ENCODE measurements at places on chromosomes 11 and 22.
A peak's percentile ranks its signal among the peaks of the same experiment; 100 is the strongest.

- DNase-seq, result peak; percentile 80
Measured at GRCh38 chr11:64305691-64306562, 603 bp downstream of the ESRRA start.

GRCh38 chr11:2097356-2097997, 41.7 kb downstream of the IGF2 start:
- DNase-seq, result peak; percentile 53

GRCh38 chr11:6219359-6219758, 14.0 kb downstream of the C11orf42 start:
- no peak for DNase-seq

DNA sequence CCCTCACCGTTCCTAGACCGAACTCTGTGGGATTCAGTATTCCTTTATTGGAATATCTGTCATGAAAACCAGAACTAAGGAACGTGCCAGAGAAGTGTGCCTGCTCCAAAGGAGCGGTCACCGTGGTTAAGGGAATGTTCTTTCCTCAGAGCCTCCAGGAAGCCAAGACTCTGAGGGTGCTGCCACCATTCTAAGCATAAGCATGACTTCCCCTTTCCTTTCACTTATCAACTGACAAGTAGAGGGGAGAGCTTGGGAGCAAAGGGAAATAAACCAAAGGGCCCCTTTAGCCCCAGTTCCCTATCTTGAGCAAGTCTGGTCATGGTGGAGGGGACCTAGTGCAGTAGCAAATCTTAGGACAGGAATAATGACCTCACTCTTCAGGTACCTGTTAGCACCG, 26.8 kb downstream of the CTR9 start:
- no peak for DNase-seq

DNA sequence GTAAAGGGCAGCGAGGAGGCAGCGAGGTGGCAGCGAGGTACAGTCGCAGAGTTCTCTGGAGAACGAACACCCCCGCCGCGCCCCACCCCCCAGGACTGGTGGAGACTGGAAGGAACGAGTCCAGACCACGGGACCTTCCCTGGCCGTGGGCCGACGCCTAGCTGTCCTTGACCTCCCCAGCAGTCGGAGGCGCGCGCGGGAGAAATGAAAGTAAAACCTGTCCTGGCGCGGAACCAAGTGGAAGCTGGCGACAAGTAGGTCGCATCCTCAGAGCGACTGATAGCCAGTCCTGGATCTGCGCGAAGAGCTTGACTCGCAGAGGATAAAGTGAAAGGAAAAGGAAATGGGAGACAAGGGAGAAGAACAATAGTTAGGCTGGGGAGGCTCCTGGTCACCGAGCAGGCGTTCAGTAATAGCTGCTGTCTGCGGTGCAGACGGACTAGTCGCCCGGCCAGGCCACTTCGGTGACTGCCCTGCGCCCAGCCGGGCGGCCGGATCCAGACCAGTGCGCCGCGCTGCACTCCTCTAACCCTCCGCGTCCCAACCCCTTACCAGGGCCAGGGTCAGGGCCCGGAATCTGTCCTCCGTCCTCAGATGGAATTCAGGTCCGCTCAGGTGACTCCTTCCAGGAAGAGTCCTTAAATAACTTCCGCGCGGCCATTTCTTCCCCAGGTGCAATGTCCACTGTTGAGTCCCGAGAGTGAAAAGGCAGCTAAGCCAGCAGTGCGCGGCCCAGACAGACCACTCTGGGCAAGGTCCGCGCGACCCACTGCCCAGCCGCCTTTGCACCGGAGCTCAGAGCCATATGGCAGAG, 1.9 kb upstream of the ADM start:
- DNase-seq, result peak; percentile 84

DNA sequence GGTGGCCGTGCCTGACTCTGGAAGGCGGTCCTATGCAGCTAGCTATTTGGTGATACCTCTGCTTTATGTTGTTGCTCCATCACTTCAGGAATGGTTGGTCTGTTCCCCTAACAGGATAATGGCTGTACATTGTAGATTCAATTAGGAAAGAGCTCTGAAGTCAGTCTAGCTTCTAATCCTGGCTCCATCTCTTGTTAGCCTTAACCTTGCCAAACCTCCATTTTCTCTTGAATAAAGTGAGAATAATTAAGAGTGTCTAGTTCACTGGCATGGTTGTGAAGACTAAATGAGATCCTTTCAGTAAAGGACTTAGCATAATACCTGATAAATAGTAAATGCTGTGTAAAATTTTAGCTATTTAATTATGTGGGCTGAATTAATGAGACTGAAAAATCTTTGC, 262.5 kb upstream of the ARHGAP20 start:
- DNase-seq, result no peak
